Frontal cortex (tissue), 4 donors: ENCODE measurements at places on chromosomes 5 and 9.

DNA sequence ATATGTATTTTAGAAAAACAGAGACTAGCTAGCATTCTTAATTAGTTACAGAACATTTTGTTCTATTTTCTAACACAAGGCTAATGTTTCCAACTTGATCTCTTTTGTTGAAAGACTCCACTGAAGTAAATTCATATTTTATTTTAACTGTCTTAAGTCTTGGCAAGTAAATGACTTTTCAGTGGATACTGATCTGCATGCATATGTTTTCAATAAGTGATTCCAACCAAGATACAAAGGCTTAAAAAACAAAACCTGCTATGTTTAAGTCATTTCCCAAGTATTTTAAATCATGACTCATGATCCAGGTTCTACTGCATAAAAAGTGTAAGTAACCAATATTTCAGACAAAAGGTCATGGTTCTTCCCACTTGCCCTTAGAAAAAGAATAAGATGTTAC lies 5.7 kb downstream of the CDO1 start:
- DNase-seq, result no peak

DNA sequence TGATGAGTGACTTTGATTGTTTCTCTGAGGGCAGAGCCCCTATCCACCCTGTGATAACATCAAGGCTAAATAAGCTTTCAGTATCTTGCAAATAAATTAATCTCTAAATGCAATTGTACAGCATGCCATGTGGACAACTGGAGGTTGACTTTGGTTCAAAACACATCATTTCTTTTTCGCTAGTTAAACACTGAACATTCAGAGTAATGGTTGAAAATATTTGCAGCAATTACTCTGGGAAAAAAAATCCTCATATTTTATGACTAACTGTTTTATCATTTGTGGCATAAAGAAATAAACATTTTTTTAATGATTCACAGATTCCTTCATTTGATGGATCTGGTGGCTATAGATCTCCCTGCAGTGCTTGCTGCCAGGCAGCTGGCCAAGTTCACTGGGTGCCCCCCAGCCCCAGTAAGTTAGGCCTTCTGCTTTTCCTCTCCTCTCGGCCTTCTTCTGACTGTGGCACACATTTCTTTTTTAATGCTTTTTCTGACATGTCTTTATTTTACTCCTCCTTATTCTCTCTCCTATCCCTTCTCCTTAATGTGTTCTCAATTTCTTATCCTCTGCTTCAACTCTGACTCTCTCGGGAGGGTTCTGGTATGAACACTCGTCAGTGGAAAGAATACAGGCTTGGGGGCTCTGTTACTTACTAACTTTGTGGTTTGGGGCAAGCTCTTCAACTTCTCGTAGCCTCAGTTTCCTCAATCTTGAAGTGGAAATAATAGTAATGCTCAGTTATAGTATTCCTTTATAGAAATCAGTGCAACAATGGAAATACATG lies 69.6 kb downstream of the ADAMTSL1 start:
- no peak for DNase-seq

GRCh38 chr5:69368458-69369339 lies 621 bp downstream of the AK6 start:
- DNase-seq, result no peak

GRCh38 chr9:7223981-7224380 lies 466.2 kb downstream of the KDM4C start:
- no peak for DNase-seq

DNA sequence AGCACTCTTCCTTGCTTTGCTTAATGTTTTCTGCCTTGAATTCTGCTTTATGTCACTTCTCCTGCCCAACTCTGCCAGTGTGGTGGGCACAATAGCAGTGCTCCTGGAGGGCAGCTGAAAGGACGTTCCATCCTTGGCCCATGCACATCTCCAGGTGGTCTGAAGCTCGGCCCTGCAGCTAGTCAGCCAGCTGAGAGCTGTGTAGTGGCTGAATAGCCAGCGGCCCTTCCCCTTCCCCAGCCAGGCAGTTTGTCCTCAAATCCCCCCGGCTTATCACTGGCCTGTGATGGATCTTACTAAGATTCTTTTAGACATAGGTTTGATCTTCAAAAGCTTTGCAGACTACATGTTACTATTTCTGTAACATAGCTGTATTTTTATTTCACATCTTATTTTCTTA lies 42.7 kb upstream of the ANGPTL2 start:
- DNase-seq, result no peak

DNA sequence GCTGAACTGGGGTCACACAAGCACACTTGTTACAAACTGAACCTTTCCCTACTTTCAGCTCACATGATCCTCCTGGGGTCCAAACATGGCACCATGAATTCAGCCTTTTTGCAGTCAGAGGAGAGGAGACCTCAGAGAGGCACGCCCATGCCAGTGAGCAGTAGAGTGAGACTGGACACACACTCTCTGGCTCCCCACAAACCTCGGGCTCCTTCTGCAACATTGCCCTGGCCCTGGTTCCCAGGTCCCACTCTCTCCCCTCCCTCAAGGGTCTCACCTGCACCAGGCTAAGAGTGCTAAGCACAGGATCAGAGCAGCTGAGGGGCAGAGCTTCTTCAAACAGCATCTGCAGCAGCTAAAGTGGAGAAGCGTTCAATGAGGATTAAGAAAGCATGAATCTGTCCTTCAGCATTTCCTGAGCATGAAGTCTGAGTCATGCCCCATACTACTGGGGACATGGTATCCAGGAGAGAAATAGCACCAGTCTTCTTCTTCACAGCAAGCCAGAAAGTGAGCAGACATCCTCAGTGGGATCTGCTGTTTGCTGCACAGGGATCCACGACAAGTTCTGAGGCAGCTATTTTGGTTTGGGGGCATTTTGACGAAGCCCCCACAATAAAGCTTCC lies 27.2 kb downstream of the SLC35A4 start:
- DNase-seq, result no peak

DNA sequence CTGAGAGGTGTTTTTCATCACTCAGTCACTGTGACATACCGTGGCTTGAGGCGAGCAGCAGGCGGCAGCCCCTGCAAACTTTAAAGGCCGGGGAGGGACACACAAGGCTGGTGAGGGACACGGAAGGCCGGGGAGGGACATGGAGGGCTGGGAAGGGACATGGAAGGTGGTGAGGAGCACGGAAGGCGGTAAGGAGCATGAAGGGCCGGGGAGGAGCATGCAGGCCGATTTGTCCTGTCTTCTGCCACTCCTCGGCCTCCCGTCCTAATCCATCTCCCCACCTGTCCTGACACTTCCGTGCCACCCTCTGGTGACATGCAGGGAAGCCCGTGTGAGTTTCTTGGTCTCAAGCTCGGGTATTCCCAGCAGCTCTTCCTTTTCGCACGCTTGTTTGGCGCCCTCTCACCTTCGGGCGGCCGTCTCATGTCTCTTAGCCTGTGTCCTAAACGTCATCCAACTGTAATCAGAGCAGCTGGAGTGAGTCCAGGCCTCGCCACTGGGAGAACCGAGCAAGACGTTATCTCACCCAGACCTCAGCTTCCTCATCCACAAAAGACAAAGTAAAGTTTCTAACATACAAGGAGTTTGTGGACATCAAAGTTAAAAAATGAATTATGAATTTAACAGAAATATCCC lies 126.5 kb downstream of the MRPL36 start:
- no peak for DNase-seq

- DNase-seq, result no peak
Measured at GRCh38 chr9:137688725-137689124, 69.9 kb downstream of the EHMT1 start.

- DNase-seq, result no peak
Measured at GRCh38 chr5:159157552-159157951, 51.8 kb downstream of the RNF145 start.

DNA sequence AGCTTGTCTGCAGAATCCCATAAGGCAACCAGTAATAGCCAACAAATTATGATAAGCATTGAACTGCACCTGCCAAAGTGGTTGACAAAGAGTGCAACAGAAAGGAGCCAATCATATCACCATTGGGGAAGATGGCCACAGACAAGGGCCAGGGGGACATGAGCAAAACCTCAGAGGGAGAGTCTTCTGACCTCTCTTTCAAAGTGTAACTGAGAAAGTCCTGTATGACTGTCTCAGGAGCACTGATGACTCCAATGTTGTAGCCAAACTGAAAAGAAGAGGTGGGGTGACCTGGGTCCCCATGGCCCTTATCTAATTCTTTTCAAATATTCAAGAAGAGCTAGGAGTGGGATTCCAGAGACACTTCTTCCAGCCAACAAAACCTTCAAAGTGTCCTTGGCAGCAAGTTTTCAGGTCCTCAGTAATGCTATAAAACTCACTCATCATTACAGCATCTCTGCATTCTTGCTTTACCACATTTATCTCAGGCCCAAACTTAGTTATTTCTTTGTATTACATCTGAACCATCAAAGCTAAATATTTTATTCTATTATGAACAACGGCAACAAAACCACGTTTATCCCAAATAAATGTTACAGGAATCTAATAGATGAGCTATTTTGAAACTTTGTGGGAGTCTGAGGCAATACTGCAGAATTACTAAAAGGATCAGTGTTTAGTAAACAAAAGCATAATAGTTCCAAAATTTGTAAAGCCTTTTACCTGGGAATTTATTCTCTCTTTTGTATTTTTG lies 24.4 kb downstream of the FBLL1 start:
- DNase-seq, result no peak

GRCh38 chr9:127776195-127776923 lies 2.1 kb downstream of the SH2D3C start:
- no peak for DNase-seq

- no peak for DNase-seq
Measured at GRCh38 chr9:126261584-126262356, 64.9 kb upstream of the MVB12B start.

- no peak for DNase-seq
Measured at GRCh38 chr5:60366489-60366888, 333.5 kb downstream of the DEPDC1B start.

DNA sequence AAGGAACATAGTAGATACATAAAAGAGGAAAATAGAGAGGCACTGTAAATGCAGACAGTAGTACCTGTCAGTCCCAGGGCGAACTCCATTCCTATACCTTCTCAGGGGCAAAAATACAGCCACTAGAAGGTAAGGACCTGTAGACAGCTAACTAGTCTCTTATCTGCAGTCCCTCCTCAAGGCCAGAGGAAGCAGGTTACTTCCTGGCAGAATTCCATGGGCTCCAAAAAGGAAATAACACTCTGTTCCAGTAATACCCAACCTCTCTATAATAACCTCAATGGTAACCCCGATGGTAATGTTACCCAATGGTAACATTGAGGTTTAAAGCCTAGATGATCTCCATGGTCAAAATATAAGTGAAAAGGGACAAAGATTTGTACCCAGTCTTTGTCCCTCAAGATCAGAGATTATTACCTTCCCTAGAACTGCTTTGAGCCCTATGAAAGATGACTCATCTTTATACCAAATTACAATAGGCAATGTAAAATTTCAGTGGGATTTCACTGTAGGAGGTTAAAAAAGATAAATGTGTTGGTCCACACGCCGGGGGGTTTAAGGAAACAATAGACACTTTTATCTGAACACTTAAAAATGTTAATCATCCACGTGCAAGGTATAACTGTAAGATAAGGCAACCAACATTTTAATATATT lies 113.0 kb downstream of the DENND1A start:
- no peak for DNase-seq
